NCI-H446 (cell line): ENCODE measurements at places on chromosomes 3 and 15.
A peak's percentile ranks its signal among the peaks of the same experiment; 100 is the strongest.

- DNase-seq, result peak; percentile 65
Observed at GRCh38 chr3:125512135-125512920, 7.7 kb downstream of the SNX4 start.

DNA sequence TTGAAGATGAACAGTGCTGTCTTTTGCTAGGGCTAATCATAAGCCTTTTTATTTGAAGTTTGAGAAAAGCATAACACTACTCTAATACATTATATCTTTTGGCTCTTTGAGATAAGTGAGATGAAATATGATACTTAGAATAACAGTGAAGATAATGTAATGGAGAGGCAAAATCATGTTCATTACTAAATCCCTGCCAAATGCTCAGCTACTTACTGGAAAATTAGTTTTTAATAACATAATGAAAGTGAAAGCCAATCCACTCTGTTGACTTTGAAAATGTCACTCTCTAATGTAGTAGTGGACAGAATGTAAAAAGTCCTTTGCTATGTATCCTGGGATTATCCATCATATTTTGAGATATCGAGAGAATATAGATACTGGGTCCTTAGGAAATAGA lies 35.9 kb upstream of the MYH15 start:
- DNase-seq, result no peak

- DNase-seq, result no peak
Observed at GRCh38 chr3:176611703-176612102, 585.6 kb downstream of the TBL1XR1 start.

DNA sequence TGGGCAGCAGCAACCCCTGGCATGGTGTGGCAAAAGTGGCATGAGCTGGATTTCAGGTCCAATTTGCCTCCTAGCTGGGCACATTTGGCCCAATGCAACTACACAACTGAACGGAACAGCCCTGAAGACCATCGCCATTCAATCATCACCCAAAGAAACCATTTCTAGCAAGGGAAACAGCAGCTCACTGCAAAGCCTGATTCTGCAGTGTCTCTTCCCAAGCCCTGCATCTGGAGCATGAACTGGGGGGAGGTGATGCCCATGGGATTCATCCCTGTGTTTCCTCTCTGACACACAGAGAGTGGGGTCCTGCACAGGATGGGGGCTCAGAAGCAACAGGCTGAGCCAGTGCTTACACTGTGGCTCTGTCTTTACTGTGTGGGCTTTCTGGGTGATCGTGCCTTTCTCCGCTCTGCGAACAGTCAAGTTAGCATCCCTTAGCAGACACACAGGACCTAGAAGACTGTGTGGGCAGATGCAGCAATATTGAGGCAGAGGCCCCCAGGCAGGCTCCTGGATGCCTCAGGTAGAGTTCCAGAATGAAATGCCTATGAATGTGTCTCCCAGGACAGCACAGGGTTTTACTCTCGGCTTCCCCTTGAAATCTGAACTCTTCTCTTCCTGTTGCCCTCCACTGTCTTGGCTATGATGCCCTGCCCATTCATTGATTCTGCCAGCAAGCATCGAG lies 91.1 kb upstream of the ALDH1A3 start:
- no peak for DNase-seq

GRCh38 chr3:38967693-38967989 lies 84.1 kb downstream of the SCN11A start:
- no peak for DNase-seq

GRCh38 chr3:159632128-159632527 lies 356.5 kb upstream of the IL12A start:
- DNase-seq, result no peak

- no peak for DNase-seq
Observed at GRCh38 chr3:14485981-14486380, 54.2 kb downstream of the GRIP2 start.

GRCh38 chr3:10527295-10528001 lies 22.1 kb upstream of the ATP2B2 start:
- DNase-seq, result no peak

DNA sequence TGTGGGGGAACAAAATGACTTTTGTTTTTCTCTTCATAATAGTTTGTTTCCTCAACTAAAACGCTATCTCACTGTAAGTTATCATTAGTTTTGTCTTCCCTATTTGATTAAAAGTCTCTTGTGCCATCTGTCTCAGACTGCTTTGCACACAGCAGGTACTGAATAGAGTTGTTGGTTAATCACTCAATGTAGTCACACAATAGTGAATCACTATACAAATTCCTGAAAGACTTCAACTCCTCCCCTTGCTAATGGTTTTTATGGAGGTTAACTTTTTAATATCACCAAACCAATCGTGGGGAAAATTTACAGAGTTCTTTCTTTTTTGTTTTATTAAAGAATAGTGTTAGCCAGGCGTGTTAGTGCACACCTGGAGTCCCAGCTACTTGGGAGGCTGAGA lies 2.6 kb upstream of the NGLY1 start:
- no peak for DNase-seq

GRCh38 chr3:21847005-21847404 lies 96.0 kb upstream of the ZNF385D start:
- no peak for DNase-seq

- DNase-seq, result no peak
Observed at GRCh38 chr3:156601497-156601896, 46.6 kb upstream of the SSR3 start.

- DNase-seq, result no peak
Observed at GRCh38 chr3:156710429-156710828, 36.0 kb downstream of the TIPARP start.

DNA sequence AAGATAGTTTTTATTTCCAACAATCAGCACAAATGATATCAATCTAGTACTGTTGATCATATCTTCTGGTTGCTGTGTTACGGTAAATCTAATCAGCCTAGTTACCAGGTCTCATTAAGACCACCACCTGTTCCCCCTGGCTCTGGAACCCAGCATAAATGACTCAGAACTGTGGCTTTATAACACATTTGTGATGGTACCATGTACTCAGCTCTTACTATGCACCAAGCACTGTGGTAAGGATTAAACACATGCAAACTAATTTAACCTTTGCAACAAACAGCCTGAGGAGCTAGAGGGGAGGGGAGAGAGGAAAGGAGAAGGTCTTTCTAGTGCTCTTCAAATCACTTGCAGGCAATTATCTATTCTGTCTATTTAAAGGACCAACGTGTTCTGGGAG lies 173.9 kb upstream of the LMCD1 start:
- no peak for DNase-seq

DNA sequence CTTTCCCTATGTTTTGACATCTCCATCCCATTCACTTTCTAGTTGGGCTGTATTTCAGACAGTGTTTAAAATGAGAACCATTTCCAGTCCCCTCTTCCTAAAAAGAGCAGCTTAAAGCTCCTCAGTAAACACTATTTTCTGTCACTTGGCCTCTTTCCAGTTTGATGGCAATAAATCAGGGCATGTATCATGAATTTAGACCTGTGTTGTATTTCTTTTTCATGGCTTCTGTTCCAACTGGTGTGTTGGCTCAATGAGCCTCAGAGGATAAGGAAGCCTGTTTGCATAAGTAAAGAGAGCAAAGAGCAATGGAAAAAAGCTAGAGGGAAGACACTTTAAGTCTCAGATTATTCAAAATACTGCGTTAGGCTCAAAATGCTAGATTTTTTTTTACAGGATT lies 7.2 kb downstream of the CCDC80 start:
- DNase-seq, result peak; percentile 90

DNA sequence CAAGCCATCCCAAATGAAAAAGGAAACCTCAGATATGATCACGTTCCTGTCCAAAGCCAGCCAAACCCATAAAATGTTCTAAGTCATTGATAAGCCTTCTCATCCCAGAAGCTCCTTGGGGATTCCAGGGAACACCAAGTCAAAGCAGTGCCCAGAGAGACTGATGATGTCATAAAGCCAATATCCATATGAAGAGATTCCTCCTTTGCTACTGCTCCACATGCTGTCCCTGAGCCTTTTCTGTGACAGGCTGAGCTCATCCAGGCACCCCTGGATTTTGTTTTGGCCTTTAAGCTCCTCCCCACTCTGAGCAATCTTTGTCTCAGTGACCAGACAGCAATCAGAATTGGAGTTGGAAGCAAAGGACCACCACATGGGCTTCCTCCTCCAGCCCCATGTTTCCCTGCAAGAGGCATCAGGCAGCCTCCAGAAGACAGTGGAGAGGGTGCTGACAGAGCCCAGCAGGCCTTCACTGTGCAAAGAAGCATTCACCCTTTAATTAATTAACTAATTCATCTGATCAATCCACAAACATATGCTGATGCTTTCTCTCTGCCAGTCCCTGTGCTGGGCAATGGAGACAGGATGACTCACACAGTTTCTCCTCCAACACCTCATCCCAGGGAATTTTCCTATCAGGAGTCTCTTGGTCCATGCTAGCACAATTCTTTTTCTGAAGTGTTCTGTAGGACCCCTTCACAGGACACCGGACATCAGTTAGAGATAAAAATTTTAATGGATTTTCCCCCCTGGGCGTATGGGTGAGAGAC lies 25.0 kb downstream of the MEX3B start:
- peak; percentile 60 for DNase-seq

DNA sequence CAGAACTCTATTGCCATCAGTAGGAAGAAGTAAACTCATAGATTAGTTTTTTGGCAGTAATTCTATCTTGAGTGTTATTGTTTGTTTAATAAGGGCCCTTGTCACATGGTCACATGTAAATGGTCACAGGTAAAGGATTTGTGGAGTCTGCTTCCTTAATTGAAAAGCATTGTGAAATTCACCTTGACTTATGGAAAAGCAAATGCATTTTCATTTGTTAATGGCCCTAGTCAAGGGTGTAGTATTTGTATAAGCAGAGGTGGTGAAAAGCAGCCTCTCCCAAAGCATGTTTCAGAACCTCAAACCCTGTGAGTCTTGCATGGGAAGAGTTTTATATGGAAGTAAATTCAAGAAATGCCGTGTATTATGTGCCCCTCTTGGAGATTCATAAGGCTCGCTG lies 197.5 kb upstream of the NR2E3 start:
- no peak for DNase-seq

DNA sequence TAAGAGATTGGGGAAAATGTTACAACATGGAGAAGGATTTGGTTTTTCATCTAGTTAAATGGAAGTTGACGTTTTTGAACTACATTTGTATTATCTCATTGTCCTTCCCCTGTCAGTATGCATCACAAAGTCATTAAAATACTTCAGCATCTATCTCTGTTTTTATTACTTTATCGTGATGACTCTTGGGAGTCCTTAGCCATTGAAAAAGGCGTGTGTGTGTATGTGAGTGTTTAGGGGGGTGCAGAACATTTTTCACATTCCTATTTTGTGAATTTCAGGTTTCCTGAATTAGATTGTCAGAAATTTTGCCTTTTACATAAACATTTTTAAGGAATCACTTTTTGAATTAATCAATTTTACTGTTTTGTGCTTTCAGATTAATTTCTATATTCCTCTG lies 360.6 kb upstream of the SGO1 start:
- DNase-seq, result no peak

- no peak for DNase-seq
Observed at GRCh38 chr15:92941668-92942067, 41.5 kb downstream of the CHD2 start.

GRCh38 chr3:41073190-41073589 lies 126.1 kb upstream of the CTNNB1 start:
- peak; percentile 1 for DNase-seq

- DNase-seq, result no peak
Observed at GRCh38 chr3:150315721-150316120, 92.4 kb upstream of the TSC22D2 start.

- DNase-seq, result no peak
Observed at GRCh38 chr3:9767418-9767817, 2.3 kb downstream of the CAMK1 start.

GRCh38 chr3:165981318-165981717 lies 144.1 kb upstream of the BCHE start:
- no peak for DNase-seq

GRCh38 chr3:149784064-149784704 lies 8.2 kb downstream of the ANKUB1 start:
- DNase-seq, result no peak

GRCh38 chr15:66072616-66073361 lies 180.8 kb downstream of the MEGF11 start:
- no peak for DNase-seq

DNA sequence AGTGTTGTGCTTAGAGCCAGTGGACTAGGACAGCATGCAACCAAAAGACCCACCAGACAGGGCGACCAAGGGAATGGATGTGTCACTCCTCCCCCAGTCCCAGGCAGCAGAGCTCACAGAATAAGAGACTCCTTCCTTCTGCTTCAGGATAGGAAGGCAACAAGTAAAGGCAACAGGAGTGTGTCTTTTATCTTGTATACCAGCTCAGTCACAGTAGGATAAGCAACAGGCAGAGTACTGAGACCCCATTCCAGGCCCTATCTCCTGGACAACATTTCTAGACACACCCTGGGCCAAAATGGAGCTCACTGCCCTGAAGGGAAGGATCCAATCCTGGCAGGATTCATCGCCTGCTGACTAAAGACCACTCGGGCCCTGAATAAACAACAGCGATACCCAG lies 25.0 kb downstream of the PDCD10 start:
- no peak for DNase-seq

DNA sequence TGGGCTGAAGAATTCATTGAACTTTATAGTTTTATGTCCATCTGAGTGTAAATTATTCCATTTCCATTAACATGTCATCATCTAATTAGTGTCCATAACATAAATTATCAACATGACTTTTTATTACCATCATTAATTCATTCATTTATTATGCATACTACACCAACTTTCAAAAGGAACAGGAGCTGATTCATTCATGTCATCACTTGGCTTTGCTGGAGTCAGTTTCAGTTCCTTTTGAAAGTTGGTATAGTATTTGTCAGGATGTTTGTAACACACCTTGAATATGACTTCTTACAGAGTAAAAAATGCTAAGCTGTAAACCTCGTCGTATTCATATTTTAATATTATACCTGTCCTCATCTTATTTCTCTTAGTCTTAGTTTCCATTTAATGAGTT lies 298.0 kb upstream of the RBMS3 start:
- no peak for DNase-seq

DNA sequence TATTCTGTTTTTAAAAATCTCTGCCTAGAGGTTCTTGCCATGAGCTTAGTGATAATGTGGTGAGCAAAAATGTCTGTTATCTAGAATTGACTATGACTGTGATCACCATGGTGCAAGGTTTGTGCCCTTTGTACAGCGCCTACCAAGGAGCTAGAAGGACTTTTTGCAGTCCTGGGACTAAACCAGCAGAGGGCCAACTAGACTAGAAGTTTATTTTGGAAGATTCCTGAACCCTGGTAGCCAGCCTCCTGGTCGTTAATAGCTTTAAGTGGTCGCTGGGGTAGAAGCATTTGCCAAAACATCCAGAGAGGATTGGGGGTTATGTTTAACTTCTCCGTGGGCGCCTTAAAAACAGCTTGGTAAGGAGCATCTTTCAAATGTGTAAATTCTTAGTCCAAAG lies 7.8 kb downstream of the SCG5 start:
- no peak for DNase-seq

DNA sequence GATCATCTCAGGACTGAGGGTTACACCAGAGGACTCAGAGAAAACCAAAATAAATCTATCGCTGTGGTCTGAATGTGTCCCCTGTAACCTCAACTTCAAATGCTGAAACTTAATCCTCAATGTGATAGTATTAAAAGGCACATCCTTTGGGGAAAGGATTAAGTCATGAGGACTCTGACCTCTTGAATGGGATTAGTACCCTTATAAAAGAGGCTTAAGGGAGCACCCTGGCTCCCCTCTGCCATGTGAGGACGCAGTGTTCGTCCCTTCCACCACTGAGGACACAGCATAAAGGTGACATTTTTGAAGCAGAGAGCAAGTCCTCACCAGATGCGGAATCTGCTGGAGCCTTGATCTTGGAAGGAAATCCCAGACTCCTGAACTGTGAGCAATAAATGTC lies 39.5 kb downstream of the SRPRB start:
- no peak for DNase-seq

GRCh38 chr3:26369133-26369532 lies 253.4 kb upstream of the LRRC3B start:
- DNase-seq, result no peak

GRCh38 chr15:42121021-42121420 lies 26.7 kb upstream of the PLA2G4D start:
- no peak for DNase-seq
